ENCODE measurements at places on chromosomes 4 and X. TPM values are rescaled to one million over a fixed set of nuclear protein-coding genes. Genes with fewer than 3 reads are reported as not detected.

The HDX gene
- 0.99 TPM for total RNA-seq

- no peak for DNase-seq
Observed at GRCh38 chr4:18980516-18981233, 959.1 kb upstream of the LCORL start.

The GAGE12F gene
- not detected for total RNA-seq

- DNase-seq, result no peak
Observed at GRCh38 chr4:20520901-20521300, 179.4 kb upstream of the PACRGL start.

GRCh38 chr4:8553991-8554405 is 26.2 kb upstream of the GPR78 start:
- DNase-seq, result no peak

- no peak for DNase-seq
Observed at GRCh38 chrX:18194688-18195087, 26.0 kb downstream of the BEND2 start.

DNA sequence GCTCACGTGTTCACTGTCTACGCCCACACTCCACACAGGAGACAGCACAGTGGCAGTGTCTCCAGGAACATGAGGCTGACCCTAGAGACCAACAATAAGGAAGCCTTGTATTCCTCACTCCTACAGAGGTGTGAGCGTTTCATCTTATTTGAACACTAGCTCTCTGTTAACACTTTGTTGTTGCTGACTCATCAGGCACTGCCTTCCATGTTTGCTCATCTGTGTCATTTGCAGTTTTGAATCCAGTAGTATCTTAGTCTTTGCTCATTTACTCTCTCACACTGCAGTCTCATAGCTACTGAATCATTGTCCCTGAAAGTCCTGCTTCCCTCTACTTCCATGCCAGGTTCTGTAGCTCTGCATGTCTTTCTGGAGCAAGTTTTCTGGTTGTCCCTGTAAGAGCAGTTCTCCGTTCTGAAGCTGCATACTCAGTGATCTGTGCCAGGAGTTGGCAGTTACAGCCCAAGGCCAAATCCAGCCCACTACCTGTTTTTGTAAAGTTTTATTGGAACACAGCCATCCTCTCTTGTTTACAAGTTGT is 80.3 kb upstream of the DCLK2 start:
- no peak for DNase-seq

- no peak for DNase-seq
Observed at GRCh38 chr4:173503330-173504180, 26.5 kb downstream of the HAND2 start.

GRCh38 chrX:130654409-130654950 is 248.5 kb downstream of the ENOX2 start:
- no peak for DNase-seq

The FAT1 gene
- 61.8 TPM for total RNA-seq

DNA sequence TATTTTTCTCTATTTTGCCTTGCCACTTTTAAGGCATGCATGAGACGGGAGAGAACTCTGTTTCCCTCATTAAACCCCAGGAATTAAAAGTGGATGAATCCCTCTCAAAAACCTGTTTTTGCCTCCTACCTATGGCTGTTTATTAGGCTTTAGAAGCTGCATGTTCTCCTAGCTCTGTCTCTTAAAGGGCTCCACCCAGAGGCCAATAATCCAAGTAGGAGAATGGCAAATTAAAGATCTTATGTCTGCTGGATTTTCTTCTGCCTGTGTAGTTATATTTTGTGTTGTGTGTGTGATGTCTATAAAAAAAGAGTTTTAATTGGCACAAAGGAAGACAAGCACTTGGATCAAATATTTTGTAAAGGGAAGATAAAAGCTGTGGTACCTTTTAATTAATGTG is 32.4 kb downstream of the MAGEC1 start:
- DNase-seq, result no peak

GRCh38 chr4:100657187-100657586 is 139.4 kb upstream of the EMCN start:
- no peak for DNase-seq

GRCh38 chr4:17385403-17385802 is 126.5 kb downstream of the QDPR start:
- no peak for DNase-seq

The CAPN6 gene
- total RNA-seq, result not detected

DNA sequence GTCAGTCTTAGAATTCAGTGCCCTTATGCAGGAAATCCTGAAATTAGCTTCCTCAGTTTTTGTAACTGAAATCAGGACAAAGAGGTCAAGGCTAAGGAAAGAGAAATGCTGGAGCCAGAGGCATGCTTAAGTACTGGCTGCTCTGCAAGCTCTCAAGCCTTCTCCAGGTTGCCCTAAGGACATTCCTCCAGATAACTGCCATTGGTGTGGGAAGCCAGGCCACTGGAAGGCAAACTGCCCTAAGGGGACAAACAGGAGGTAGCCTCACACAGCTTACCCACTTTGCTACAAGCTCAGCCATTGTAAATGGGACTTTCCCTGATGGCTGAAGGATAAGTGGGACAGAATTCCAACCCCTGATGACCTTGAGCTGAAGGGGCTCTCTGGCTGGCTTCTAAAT is 606.9 kb upstream of the PCDH10 start:
- DNase-seq, result no peak

- no peak for DNase-seq
Observed at GRCh38 chrX:109830704-109831206, 97.7 kb upstream of the ACSL4 start.
